Frontal cortex (tissue), 4 donors: ENCODE measurements at places on chromosomes 2 and 18.
A peak's percentile ranks its signal among the peaks of the same experiment; 100 is the strongest.

GRCh38 chr18:22170421-22171257 lies 1.2 kb downstream of the GATA6 start:
- DNase-seq: no peak

DNA sequence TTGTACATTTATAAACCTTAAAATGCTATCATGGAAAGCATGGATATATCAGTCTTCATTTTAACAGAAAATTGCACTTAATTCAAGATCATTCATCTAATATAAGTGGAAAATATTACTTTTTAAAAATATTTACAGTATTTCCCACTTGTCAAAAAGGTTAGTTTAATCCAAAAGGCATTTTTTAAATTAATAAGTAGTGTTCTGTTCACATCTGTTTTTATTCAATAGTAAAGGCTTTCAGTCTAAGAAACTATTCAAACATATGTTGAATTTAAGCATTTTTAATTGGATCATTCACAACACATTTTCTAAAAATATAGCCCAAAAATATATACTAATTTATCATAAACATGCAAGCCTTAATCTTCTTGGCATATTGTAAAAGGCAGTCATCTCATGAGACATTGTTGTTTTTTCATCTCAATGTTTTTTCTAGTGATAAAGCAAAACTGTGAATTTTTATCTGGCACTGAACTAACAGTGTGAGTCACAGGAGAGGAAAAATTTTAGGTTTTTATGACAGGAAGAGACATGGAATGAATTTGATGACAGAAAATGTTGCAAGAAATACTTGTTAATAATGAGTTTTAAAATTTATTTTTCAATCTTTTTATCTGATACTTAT lies 1642.5 kb upstream of the TMEFF2 start:
- no peak for DNase-seq

DNA sequence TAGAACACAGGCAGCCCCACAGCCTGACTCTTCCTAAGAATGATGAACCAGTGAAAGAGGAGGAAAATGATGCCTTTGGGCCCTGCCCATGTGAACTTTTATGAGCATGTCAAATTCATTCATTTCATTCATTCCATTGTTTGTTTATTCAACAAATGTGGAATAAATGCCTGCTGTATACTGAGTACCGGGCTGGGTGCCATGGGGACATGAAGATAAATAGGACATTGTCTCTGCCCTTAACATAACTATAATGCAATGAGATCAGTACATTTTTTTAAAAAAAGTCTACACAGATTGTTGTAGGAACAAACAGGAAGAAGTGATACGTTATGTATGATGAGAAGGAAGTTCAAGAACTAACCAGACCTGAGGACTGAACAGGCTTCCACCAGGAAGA lies 14.7 kb downstream of the MREG start:
- no peak for DNase-seq

GRCh38 chr18:9629709-9630108 lies 15.3 kb upstream of the PPP4R1 start:
- DNase-seq: no peak

DNA sequence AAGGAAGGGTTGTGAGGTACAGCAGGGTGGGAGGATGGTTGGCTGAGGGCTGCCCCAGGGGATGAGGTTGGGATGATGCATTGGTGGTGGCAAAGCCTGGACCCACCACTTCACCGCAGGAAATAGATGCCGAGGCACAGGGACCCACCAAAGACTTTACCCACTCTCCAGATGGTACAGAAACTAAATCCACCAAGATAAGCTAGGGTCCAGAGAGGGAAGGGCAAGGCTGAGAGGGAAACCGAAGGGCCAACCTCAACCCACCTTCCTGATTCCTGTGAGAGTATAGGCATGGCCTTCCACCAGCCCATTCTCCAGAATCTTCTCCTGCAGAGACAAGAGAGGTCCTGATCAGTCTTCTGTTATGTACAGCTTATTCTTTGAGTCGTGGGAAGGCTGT lies 18.1 kb downstream of the CAPN14 start:
- no peak for DNase-seq

DNA sequence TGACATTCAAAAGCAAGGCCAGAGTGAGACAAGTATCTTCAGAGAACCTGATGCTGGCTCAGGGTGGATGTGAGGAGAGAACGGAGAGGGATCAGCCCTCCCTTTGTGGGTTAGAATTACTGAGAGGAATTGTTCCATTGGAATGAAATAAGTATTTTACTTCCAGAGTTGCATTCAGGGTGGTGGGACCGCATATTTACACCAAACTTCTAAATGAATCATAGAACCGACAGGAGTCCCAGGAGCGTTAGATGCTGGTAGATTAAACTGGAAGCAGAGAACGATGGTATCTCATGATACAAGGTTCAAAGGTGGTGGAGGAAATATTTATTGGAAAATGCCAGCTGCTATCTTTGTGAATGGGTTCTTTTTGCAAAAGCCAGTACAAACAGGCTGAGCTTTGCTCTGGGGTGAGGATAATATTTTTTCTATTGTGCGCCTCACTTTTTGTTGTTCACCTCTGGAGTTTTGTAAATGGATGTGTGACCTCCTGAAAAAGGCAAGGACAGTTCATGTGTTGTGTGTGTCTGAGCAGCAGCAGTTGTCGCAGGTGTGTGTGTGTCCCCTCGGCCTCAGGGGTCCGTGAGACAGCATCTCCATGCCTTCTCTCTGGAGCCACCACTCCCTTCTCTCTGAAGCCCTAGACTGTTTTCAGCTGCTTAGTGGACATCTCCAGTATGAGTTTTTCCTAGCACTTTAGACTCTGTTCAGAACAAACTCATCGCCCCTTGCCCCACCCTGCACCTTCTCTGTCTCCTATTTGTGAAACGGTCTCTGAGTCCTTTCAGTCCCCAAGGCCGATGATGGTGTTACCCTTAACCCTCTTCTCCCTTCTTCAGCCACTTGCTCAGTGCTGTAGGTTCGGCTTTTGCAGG lies 17.8 kb downstream of the MTCL1 start:
- DNase-seq: no peak

GRCh38 chr18:8121942-8122480 lies 487.2 kb upstream of the RAB12 start:
- DNase-seq: no peak

GRCh38 chr2:148643421-148643820 lies 1.1 kb upstream of the EPC2 start:
- DNase-seq: no peak

DNA sequence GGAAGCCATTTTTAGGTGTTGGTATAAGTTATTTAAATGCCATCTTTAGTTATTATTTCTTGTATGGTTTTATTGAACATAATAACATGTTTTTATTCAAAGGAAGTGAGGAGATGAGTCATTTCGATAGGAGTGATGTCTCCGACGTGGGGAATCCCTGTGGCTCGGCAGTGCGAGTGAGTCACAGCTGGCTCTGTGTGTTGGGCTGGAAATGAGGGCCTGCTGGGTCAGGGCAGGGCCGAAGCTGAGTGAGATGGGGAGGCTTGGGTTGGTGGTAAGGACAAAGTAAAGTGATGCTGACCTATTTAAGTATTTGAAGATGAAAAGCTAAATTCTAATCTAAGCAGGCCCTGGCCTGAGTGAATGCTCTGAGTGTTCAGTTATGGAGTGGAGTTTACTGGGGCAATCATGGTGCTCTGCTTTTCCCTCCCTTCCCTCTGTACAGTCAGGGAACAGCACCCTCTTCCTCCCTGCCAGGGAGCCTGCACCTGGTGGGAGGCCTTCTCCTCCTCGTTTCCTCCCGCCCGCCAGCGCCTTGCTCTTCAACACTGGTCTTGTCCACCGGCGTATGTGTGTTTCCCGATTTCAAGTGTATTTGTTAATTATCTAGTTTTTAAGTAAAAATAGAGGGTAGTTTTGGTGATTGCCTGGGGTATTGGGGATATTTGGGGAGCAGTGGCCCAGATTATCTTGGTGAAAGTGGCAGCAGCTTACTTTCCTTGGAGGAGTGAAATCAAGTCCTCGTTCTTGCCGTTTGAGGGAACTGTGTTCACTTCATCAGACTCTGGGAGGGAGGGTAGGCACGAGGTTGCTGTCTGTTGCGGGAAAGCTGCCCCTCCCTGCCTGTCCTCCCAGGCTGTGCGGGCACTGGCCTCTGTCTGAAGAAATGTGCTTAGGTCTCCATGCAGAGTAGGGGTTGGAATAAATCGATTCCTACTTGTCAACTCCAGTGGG lies 157.0 kb downstream of the LDLRAD4 start:
- DNase-seq: peak; percentile 74

- no peak for DNase-seq
Measured at GRCh38 chr2:150255528-150255927, 231.9 kb downstream of the RND3 start.

GRCh38 chr2:227132986-227133385 lies 31.0 kb downstream of the COL4A4 start:
- DNase-seq: no peak

DNA sequence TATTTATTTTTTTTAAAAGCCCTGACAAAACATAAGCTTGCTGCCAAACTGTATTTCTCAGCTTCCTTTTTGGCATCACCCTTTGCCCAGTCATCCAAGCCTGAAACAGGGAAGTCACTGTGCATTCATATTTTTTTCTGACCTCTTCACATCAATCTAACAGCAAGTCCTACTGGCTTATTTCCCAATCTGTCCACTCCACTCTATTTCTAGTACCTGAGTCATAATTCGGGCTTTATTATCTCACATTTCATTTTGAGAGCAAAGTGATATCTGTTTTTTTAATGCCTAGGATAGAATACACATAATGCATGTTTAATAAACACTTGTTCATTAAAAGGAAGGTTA lies 5.1 kb downstream of the HNMT start:
- peak; percentile 11 for DNase-seq

DNA sequence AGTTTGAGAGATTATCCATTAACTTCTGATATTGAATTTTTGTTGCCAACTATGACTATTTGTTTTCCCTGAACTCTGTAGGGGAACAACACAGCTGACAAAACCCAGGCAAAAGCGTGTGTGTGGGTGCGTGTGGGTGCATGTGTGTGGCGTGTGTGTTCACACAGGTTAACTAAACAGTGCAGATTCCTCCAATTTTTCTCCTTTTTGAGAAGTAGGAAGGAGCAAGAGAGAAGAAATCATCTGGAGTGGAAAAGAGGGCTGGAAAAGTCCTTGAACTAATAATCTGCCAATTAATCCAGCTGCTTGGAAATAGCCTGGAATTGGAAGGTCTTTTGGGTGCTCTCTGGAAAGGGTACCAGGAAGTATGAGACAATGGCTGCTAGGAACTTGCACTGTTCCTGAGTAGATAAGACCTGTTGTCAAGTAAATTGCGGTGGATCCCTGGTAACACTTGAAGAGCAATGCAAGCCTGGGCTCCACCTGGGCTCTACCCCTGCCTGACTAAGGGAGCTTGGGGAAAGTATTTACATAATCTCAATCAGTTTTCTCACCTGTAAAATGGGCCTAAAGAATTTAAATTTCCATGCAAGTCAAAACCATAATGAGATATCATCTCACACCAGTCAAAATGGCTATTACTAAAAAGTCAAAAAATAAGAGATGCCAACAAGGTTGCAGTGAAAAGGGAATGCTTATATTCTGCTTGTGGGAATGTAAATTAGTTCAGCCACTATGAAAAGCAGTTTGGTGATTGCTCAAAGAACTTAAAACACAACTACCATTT lies 40.5 kb upstream of the IL1R1 start:
- no peak for DNase-seq

DNA sequence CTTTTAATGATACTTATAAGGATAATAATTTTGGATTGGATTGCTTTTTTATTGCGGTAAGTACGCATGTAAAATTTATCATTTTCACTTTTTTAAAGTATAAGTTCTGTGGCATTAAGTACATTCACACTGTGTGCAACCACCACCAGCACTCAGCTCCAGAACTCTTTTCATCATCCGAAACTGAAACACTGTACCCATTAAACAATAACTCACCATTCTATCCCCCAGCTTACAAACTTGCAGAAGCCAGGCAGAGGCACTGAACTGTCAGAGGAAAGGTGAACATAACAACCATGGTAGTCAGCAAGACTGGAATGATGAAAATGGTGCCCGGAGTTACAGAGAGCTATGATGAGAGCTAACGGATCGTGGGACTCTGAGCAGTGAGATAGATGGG lies 465.9 kb downstream of the ADCYAP1 start:
- no peak for DNase-seq

GRCh38 chr2:72572501-72572900 lies 253.3 kb downstream of the EXOC6B start:
- DNase-seq: no peak

DNA sequence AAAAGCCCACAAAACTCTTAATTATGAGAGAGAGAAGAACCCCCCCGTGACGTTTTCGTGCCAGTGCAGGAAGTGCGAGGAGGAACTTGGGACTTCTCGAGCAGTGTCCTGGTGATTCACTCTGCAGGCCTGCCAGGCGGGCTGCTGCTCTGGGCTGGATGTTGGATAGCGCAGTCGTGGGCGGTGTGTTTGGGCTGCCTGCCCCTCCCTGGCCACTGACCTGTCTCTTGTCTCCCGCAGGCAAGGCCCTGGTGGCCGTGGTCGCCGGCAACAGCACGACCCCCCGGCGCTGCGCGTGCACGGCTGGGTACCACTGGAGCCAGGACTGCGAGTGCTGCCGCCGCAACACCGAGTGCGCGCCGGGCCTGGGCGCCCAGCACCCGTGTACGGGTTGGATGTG lies 29.0 kb downstream of the TNFRSF11A start:
- DNase-seq: no peak

DNA sequence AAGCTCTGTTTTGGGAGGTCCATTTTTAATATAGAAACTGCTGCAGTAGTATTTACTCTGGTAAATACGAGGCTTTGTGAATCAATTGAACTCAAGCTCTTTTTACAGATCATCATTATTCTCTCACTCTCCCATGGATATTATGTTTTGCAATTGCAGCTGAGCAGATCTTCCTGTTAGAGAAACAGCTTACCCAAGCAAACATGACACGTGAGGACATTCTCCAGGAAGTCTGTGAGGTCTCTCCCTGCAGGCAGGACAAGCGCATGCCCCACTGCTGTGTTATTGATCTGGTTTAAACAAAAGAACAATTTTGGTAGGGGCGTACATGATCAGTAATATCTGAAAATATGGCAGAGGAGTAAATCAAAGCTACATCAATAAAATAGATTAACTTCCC lies 72.1 kb downstream of the COL6A3 start:
- no peak for DNase-seq

- no peak for DNase-seq
Measured at GRCh38 chr18:58338141-58338540, 290.8 kb downstream of the ALPK2 start.

DNA sequence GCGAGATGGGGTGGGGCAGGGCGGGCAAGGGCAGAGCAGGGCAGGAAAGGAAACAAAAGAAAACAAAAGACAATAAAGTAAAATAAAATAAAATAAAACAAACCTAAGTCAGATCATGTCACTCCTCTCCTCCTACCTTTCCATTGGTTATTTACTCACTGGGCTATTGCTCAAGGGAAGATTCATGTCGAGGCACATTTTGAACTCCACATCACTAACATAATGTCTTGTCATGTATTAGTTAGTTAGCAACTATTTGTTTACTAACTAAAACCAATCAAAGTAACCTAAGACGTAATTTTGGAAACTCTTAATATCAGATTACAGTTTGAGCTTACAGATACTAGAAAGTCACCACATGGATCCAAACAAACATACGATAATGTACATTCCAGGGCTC lies 2.2 kb downstream of the C1D start:
- DNase-seq: no peak
